ENCODE measurements at places on chromosomes 16 and 17.

DNA sequence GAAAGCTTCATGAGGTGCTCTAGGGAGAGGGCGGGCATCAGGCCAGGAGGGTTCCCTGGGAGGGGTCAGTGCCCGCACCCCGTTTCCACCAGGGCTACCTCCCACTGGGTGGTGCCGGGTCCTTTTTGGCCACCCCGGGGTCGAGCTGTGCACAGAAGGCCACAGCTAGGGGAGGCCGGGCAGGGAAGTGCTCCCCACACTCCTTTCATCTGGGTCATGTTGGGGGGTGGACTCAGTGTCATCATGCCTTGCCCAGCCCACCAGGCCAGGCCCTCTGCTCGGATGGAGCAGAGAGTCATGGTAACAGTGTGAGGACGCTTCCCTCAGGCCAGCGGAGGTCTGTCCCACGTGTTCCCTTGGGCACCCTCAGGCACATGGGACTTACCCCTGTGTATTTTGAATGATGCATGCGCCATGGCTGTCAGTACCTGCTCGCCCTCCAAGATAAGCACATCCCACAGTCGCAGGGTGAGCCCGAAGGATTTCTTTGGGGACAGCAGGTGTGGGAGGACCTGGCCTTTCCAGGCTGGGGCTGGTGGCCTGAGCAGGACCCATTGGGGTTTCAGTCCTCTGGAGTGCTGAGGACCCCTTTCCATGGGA is 46.4 kb downstream of the TNFRSF13B start:
- no peak for DNase-seq

- DNase-seq: no peak
Measured at GRCh38 chr17:81309140-81309858, 14.2 kb upstream of the SLC38A10 start.

DNA sequence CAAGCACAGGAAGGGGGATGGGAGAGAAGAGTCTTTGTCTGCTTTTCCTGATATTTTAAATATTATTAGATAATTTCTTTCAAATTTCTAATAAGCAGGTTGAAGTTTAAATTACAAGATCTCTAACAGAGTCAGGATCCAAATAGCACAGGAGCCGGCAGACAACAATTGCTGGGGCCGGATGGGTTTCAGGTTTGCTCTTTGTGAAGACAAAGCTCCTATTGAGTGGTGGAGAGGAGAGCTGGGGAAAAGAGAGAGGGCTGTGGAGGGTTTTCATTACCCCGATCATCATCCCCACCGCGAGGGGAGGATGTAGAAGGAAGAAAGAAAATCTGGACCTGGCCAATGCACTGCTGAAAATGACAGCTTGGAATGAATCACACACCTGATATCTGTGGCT is 197.3 kb downstream of the SOX9 start:
- no peak for DNase-seq

- DNase-seq: no peak
Measured at GRCh38 chr17:901964-902363, 77.6 kb downstream of the NXN start.

DNA sequence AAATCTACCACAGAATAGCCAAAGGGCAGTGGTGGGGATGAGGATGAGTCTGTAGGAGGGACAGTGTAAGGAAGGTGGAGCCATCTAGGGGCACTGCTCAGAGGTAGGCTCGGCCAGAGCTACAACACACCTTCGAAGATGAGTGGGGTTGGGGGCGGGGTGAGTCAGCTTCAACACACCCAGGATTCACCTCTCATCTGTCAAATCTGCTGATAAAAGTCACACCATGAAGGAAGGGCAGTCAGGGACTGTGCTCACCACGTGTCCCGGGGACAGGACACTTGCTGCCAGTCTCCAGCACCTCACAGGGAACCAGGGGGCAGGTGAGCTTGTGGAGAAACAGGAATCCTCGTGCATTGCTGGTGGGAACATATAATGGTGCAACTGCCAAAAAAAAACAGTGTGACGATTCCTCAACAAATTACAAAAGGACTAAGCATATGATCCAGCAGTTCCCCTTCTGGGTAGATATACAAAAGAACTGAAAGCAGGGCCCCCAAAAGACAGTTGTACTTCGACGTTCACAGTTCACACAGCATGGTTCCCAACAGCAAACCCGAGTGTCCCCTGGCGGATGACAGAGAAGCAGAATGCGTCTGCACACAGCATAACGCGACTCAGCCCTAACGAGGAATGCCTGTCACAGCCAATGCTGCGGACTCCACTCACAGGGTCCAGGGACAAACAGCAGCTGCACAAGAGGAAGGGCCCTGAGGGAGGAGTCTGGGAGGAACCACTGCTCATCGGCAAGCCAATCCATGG is 133.1 kb downstream of the ANKRD11 start:
- no peak for DNase-seq

GRCh38 chr16:53022374-53022773 is 30.3 kb downstream of the CHD9NB start:
- peak; percentile 45 for DNase-seq

DNA sequence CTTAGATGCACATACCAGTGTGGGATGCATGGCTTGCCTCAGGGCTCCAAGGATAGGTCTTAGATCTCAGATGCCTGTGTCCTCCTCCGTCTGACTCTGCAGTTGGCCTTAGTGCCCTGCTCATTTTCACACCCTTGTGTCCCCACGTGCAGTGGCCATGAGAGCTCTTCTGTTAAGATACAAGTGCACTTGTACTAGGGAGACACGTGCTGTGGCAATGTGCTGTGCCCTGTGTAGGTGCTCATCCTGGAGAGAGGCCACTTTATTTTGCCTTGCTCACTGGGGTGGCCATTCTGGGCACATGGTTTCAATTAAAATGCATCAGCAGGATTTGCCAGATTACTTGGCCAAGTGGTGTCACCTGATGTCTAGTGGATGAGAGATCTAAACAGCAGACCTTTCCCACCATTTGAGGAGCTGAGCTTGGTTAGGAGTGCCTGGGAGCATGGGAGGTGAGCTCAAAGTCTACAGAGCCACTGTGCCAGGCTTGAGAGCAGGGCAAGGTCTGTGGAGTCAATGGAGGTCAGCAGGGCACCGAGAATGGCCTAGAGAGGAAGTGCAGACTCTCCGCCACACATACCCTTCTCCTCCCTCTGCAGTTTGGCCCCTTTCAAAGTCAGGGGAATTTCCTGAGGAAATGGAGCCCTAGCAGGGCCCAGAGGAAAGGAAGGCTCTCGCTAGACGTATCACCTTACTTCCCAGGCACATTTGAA is 25.2 kb upstream of the SMPD3 start:
- peak; percentile 67 for DNase-seq

Measured in DMS79 treated with DMSO at 0.1 percent for 48 hours (cell line).